CD8-positive, alpha-beta memory T cell (primary cell): ENCODE measurements at places on chromosomes 16 and 17.

DNA sequence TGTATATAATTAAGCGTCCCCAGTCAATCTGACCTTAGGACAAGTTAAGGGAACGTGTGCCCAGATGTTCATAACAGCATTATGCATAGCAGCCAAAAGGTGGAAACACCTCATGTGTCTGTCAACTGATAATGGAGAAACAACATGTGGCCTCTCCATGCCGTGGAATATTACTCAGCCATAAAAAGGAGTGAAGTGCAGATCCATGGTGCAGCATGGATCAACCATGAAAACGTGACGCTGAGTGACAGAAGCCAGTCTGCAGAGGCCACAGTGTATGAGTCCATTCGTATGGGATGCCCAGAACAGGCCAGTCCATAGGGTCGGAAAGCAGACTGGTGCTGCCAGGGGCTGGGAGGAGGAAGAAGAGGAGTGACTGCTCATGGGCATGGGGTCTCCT, 161.0 kb upstream of the CIBAR2 start:
- DNase-seq = no peak

GRCh38 chr16:50369133-50369804, 481 bp upstream of the BRD7 start:
- no peak for DNase-seq

DNA sequence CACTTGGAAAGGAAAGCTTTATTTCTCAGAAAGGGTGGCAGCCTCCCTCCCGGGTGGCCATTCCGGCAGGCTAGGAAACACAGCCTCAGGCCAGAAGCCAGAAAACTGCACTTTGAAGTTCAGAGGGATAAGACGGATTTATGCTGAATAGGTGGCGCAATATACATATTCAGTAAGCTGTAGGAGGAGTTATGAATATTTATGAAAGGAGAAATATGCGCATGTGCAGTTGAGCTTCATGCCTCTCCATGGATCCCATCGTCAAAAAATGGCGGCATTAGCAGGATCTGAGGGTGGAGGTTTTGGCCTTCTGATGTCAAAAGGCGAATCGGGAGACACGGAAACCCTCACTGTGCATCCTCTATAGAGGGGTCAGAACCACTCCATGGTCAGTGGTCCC, 82.3 kb downstream of the KATNIP start:
- no peak for DNase-seq

DNA sequence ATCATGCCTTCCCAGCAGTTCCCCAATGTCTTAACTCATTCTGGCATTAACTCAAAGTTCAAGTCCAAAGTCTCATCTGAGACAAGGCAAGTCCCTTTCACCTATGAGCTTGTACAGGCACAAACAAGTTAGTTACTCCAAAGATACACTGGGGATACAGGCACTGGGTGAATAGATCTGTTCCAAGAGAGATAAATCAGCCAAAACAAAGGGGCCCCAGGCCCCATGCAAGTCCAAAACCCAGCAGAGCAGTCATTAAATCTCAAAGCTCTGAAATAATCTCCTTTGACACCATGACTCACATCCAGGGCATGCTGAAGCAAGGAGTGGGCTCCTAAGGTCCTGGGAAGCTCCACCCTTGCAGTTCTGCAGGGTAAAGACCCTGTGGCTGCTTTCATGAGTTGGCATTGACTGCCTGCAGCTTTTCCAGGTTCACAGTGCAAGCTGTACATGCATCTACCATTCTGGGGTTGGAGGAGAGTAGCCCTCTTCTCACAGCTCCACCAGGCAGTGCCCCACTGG, 332.2 kb upstream of the KIF2B start:
- no peak for DNase-seq

DNA sequence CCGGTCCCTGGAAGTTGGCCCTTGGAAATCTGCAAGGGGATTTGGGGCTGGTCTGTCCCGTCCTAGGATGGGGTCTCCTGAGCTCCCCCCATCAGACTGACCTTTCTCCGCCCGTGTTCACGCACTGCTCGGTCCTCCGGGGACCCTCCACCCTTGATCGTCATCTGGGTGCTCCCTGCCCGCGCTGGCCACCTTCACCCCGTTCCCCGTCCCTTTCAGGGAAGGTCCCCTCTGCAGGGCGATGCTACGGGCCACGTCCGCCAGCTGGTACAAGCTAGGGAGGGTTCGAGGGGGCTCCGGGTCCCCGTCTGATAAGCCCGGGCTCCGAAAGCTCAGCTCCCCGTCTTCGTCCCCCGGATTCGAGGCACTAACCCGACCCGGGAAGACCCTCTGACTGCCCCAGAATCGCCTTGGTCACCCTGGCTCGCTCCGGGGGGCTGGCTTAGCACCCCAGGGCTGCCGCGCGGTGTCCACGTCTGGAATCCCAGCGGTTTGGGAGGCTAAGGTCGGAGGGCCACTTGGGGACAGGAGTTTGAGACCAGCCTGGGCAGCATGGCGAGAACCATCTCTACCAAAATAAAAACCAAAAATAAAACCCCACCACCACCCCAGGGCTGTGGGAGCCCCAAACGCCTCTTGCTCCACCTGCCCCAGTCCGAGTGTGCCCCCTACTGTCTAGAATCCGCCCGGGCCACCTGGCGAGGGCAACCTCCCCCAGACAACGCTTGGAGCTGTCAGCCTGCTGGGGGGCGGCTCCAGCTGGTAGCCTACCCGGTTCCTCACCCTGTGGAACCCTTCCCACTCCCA, 1.1 kb upstream of the SLC43A2 start:
- DNase-seq = peak; percentile 62

DNA sequence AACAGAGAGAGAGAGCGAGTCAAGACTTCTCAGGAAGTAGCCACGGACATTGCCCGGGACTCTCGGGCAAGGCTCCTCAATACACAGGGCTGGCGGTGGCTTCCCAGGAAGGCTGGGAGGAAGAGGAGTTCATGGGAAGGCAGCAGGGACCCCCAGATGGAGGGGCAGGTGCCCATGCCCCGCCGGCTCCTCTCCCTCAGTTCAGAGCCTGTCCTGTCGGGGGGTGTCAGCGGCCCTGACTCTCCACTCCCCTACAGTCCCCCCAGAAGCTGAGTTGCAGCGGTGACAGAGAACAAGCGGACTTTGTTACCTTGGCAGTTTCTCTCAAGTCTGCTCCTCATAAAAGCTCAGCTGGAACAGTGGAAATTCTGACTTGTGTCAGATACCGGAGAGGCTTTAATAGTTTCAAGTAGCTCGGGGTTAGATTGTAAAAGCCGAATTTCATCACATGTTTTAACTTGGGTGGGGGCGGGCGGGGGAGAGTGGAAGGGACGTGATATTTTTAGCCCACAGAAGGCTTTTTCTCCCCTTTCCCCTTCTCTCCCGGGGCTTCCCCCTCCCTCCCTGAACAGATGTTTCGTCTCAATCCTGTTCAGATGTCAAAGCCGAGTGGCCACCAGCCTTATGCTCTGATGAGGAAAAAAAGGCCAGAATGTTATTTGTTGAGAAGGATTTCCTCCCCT, 65.2 kb downstream of the NKD1 start:
- DNase-seq = no peak

DNA sequence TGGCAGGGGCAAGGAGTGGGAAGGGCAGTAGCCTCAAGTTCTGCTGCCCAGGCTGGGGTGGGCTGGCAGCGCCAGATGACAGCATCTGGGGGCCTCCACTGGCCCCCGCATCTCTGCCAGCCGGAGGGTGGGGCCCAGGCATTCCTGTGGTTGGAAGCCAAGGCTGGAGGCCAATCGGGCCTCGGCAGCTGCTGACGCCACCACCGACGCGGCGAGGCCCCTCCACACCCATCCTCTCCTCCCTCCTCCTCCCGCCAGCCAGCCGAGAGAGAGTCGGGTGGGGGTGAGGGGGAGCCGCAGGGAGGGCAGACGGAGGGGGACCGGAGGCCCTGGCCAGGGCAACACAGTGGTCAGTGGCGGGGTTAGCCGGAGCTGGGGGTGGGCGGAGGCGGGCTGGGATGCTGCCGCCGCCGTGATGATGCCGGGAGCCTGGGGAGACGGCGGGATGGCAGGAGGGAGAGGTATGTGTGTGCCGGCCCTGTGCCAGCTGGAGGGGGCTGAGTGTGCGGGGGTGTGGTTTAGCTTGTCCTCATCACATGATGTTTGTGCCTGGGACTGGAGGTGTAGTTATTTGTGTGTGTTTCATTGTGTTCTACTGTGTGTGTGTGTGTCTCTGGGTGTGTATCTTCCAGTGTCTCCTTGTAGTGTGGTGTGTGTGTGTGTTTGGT, 36.6 kb downstream of the ARHGAP23 start:
- no peak for DNase-seq

DNA sequence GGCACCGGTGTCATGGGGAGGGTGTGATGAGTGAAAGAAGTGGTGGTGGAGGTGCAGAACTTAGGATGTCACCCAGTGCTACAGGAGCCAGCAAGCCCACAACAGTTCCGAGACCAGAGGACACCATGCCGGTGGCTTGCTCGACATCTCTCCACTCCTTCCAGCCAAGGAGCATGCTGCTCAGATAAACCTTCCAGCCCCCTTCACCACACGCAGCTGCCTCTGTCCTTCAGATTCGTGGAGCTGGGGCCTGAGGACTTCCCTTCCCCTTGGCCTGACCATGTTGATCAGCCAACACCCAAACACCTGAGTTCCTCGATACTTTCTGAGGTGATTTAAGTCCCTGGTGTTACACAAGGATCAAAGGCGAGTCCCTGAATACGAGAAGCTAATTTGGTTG, 188.8 kb upstream of the FOXF1 start:
- no peak for DNase-seq

DNA sequence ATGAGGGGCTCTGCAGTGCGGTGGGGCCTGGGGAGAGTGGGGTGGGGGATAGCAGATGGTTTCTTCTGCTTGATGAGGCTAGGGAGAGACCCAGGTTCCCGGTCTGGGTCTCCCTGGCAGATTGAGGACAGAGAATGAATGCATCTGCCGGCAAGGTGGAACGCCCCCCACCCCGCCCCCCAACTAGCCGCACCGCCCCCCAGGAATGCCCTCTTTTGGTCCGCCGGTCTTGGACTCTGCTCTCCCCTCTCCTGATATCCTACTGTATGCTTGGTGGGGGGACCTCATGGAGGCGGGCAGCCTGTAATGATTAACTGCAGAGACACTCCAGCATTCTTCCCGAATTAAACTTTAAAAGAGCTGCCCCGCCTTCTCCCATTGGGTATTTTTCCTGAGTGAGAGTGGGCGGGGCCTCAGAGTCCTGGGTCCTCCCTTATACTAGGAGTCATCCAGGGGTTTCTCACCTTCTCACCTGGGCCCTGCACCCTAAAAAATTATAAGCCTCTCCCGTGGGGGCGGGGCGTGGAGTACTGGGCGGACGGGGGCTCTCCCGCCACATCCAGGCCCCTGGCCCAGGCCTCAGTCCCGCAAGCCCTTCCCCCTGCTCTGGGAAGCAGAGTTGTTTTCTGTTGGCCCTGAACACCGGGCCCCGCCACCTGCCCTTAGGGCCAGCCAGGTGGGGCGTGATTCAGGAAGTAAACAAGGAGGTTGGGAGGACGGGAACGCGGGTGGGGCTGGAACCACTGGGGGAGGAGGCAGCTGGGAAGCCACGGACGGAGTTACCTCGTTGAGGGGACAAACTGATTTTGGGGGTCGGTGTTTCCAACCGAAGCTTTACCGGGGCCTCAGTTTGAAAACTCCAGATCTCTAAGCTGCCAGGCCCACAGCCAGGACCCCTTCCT, 1.5 kb downstream of the GRB7 start:
- no peak for DNase-seq

DNA sequence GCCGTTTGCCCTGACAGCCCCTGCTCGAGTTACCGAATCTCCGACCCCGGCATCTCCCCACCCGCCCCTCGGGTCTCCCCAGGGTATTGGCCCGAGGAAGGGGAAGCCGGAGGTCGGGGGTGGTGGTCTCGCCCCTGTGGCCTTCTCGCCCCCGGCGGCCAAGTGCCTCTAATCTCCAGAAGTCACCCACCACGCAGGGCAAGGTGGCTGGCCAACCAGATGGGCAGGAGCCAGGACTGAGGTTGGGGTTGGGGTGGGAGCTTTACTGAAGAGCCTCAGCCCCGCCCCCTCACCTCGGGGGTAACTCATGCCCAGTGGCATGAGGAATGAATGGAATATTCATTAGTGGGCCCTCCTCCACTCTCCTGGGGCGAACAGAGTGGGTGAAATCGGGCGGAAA, 637 bp downstream of the DHRS11 start:
- no peak for DNase-seq

GRCh38 chr17:17937201-17937853, 34.9 kb downstream of the TOM1L2 start:
- DNase-seq = no peak

DNA sequence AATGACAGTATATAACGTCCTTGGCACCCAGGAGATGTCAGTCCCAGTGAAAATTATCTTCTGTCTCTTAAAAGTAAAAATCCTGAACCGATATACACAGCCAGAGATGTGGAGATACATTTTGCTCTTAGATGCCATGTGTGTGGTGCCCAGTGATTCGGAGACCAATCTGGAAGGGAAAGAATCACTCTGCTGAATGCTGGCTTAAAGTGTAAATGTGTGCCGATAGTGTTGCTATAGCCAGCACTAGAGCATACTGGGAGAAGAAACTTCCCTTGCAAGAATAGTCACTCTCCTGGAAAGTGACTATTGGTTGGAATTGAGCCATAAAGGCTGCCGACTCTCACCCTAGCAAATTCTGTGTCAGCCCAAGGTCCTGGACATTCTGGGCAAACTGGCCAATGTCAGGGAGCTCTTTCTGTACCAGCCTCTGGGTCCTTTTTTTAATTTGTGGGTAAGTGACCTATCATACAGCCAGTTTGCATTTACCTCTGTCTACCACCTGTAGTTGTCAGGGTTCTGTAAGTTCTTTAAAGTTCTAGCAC, 44.2 kb upstream of the HNF1B start:
- DNase-seq = no peak

DNA sequence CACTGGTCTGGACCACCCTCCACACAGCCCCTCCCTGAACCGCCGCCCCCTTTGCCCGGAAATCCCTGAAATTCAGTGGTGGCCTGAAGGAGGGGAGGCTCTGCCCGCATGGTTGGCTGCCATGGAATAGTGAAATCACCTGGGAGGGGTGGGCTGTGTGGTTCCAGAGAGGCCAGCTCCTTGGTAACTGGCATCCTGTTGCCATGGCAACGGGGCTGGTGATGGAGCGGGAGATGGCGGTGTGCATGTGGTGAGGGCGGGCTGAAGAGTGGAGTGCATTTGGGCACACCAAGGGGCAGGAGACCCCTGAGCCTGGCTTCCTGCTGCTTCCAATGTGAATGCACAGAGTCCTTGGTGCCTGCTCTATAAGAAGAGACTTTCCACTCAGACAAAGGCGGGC, 2.4 kb downstream of the EFNB3 start:
- no peak for DNase-seq

GRCh38 chr17:76199469-76199868, 40.8 kb downstream of the RNF157 start:
- DNase-seq = peak; percentile 17

GRCh38 chr16:11986521-11987057, 10.1 kb downstream of the SNX29 start:
- DNase-seq = no peak

DNA sequence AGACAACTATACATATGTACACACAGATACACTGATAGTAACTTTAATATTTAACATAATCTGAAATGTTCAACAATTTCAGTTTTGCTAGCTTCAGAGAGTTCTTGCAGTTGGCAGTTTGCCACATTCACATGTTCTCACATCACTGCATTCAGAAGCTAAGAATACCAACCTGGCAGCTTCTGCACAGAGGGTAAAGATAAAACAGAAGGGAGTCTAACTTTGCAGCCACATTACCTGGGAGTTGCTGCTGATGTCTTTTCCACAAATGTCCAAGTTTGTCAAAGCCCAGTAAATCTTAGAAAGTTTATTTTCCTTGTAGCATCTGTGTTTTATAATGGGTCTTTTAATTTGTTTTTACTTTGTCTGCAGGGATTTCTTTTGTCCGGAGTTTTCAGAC, 332.0 kb downstream of the BCAS3 start:
- DNase-seq = no peak

GRCh38 chr17:5121186-5121841, 5.5 kb downstream of the USP6 start:
- no peak for DNase-seq
